ENCODE measurements at places on chromosomes 3 and 15.

- no peak for DNase-seq
Observed at GRCh38 chr3:29649815-29650547, 369.1 kb downstream of the RBMS3 start.

GRCh38 chr3:72300621-72301020 is 515.7 kb upstream of the PROK2 start:
- DNase-seq: no peak

- DNase-seq: no peak
Observed at GRCh38 chr3:122064326-122064725, 9.2 kb downstream of the CD86 start.

GRCh38 chr15:67329984-67330733 is 75.6 kb downstream of the IQCH start:
- DNase-seq: no peak

GRCh38 chr15:39304201-39304841 is 276.6 kb upstream of the THBS1 start:
- DNase-seq: no peak
